ENCODE measurements at places on chromosomes 2 and 18. TPM values are rescaled to one million over a fixed set of nuclear protein-coding genes. Genes with fewer than 3 reads are reported as not detected.

Gene MYO5B
- total RNA-seq: not detected

Gene RAPGEF4
- 11.0 TPM for total RNA-seq

Gene UBR3
- total RNA-seq: 24.2 TPM

Gene EN1
- total RNA-seq: not detected

Gene INHBB
- 4.0 TPM for total RNA-seq

Gene CCDC85A
- under 0.01 TPM for total RNA-seq

Gene CXCR1
- total RNA-seq: not detected

Gene SP140L
- 6.0 TPM for total RNA-seq

Gene UGT1A5
- total RNA-seq: not detected

Gene EVA1A
- total RNA-seq: 11.9 TPM

Gene IL1B
- total RNA-seq: 0.72 TPM

Gene OTX1
- total RNA-seq: not detected

Gene ATF2
- total RNA-seq: 23.5 TPM

Gene ACVR1C
- not detected for total RNA-seq

Gene LCT
- not detected for total RNA-seq

Gene HAAO
- total RNA-seq: not detected

Gene CLEC4F
- not detected for total RNA-seq

Gene LYG1
- total RNA-seq: not detected

Gene UGT1A4
- not detected for total RNA-seq

Gene TYW5
- 2.9 TPM for total RNA-seq

Gene OTOS
- not detected for total RNA-seq

Gene SFTPB
- not detected for total RNA-seq

Gene WNT6
- not detected for total RNA-seq

Gene MALL
- total RNA-seq: 7.3 TPM

Gene ABCA12
- total RNA-seq: not detected

Gene CFC1B
- total RNA-seq: not detected

Gene IL36G
- total RNA-seq: not detected

Gene STPG4
- total RNA-seq: not detected

Gene MYCN
- total RNA-seq: 0.65 TPM

Gene NT5DC4
- total RNA-seq: not detected

Gene KLHL41
- 0.36 TPM for total RNA-seq

Gene SRD5A2
- total RNA-seq: not detected

Gene ACMSD
- not detected for total RNA-seq

Gene SLC8A1
- 6.5 TPM for total RNA-seq

Gene SGPP2
- total RNA-seq: not detected

Gene SCN7A
- total RNA-seq: under 0.01 TPM

Gene APLF
- total RNA-seq: 1.3 TPM

Gene MATN3
- total RNA-seq: 0.49 TPM

Gene PTPRN
- 1.9 TPM for total RNA-seq

Data from cardiac atrium fibroblast (primary cell).